Spinal cord (tissue), 10 donors: ENCODE measurements at places on chromosomes 12 and 14. TPM values are rescaled to one million over a fixed set of nuclear protein-coding genes. Genes with fewer than 3 reads are reported as not detected.

The CISTR gene
- polyA plus RNA-seq = 1.2 TPM

The MYH7 gene
- polyA plus RNA-seq = 2.9 TPM

The CD163L1 gene
- 2.9 TPM for polyA plus RNA-seq

The TMEM132C gene
- 23.4 TPM for polyA plus RNA-seq

The OVCH1 gene
- 1.1 TPM for polyA plus RNA-seq

The TAS2R42 gene
- polyA plus RNA-seq = not detected

The ACVRL1 gene
- 14.5 TPM for polyA plus RNA-seq

The LBHD2 gene
- polyA plus RNA-seq = 0.44 TPM

The GPR162 gene
- polyA plus RNA-seq = 128 TPM

The LRP1 gene
- 237 TPM for polyA plus RNA-seq

The IFNG-AS1 gene
- polyA plus RNA-seq = not detected

The PTPN6 gene
- polyA plus RNA-seq = 5.7 TPM

The SLC41A2 gene
- 14.1 TPM for polyA plus RNA-seq

The PTPRQ gene
- polyA plus RNA-seq = 1.2 TPM

The RD3L gene
- polyA plus RNA-seq = not detected

The USP15 gene
- polyA plus RNA-seq = 37.9 TPM

The RNASE2 gene
- polyA plus RNA-seq = 1.1 TPM

The CCDC198 gene
- 12.1 TPM for polyA plus RNA-seq

The TSPAN8 gene
- polyA plus RNA-seq = 1.2 TPM

The GPR137C gene
- polyA plus RNA-seq = 27.9 TPM

The KRT4 gene
- polyA plus RNA-seq = 0.20 TPM

The HNF1A gene
- 0.36 TPM for polyA plus RNA-seq

The STXBP6 gene
- 24.5 TPM for polyA plus RNA-seq

The CREBL2 gene
- polyA plus RNA-seq = 27.8 TPM

The BDKRB1 gene
- not detected for polyA plus RNA-seq

The DBX2 gene
- 27.8 TPM for polyA plus RNA-seq

The GSC gene
- polyA plus RNA-seq = not detected

The CHPT1 gene
- polyA plus RNA-seq = 51.2 TPM

The ACSM4 gene
- polyA plus RNA-seq = 0.12 TPM

The HAL gene
- polyA plus RNA-seq = 0.29 TPM

The SLC5A8 gene
- 0.71 TPM for polyA plus RNA-seq

The ASCL1 gene
- polyA plus RNA-seq = 37.3 TPM

The ZNF219 gene
- polyA plus RNA-seq = 39.1 TPM

The CHST11 gene
- 25.5 TPM for polyA plus RNA-seq

The ANKRD33 gene
- 0.21 TPM for polyA plus RNA-seq

The EPS8 gene
- polyA plus RNA-seq = 84.1 TPM

The TOGARAM1 gene
- 24.8 TPM for polyA plus RNA-seq

The PGF gene
- polyA plus RNA-seq = 13.5 TPM

The CLEC2A gene
- polyA plus RNA-seq = not detected

The CHD8 gene
- 79.5 TPM for polyA plus RNA-seq

The ERP27 gene
- 0.45 TPM for polyA plus RNA-seq

The OR6C2 gene
- not detected for polyA plus RNA-seq

The RAD9B gene
- polyA plus RNA-seq = 1.0 TPM

The ZNF641 gene
- 28.5 TPM for polyA plus RNA-seq

The NEUROD4 gene
- 1.0 TPM for polyA plus RNA-seq
